Activated T-cell treated with anti-CD3 and anti-CD28 coated beads, Interleukin-2, amount 50 U/mL, for 24 hours (primary cell): ENCODE measurements at places on chromosomes 13 and 19.

- no peak for DNase-seq
Measured at GRCh38 chr19:30856786-30857185, 484.6 kb downstream of the ZNF536 start.

DNA sequence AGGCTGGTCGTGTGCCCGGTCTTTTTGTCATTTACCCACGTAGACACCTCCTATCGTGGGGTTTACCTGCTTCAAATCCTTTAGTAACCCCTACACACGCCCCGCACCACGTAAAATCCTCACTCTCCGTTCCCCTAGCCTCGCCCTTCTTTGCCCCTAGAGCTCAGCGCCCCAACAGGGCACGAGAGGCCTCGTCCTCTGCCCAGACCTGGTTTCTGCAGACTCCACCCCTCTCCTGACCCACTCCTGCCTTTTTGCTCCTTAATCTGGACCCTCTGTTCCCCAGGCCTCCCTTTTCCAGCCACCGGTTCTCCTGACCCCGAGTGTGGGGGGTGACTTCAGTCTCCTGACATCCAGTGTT is 412 bp downstream of the ZNF528 start:
- no peak for DNase-seq

- no peak for DNase-seq
Measured at GRCh38 chr19:1015782-1016646, 4.9 kb downstream of the TMEM259 start.

DNA sequence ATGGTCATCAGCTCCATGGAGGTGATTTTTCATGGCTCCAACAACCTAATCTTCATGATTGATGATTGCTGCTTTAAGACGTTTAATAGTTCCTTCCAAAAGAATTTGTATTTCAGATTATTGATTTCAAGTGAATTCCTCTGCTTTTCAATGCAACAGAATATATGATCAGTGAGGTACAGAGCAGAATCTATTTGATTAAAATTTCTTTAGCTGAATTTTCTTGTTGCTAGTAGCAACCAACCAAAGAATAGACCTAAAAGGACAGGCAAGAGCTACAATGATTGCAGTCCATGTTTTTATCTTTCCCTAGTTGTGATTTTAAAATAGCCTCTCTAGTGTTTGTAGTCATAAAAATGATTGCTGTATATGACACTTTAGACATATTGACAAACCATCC is 76.8 kb upstream of the SCEL start:
- DNase-seq = no peak

DNA sequence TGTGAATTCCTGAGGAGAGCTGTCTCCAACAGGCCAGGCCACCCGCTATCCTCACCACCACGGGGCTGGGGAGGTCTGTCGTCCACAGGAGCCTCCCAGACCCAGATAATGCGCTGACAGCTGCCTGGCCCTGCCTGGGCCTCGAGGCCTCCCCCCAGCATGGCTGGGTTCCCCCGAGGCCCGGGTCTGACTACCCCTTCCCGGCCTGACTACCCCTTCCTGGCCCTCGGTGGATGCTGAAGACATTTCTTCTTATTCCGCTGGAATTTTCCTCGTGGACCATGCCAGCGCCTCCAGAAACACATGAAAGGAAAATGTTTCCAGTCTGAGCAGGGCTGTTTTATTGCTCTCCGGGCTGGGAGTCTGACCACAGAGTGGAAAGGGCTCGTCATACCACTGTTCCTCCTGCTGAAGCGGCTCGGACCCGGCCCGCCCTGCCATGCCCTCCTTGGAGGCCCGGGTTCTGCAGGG is 16.8 kb upstream of the COMP start:
- DNase-seq = no peak

DNA sequence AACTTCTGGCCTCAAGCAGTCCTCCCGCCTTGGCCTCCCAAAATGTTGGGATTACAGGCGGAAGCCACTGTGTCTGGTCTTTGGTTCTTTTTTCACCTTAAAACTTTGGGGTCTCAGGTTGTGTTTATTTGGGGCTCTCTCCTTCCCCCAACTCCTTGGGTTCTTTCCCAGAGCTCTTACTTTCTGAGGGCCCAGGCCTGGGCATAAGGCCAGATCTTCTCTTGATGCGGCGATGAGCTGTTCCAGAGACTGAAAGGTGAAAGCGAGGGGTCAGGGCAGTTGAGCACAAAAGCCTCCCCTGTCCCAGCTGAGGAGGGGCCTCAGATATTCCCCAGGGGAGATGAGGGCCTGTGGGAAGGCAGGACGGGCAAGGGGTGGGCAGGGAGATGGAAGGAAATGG is 7.1 kb downstream of the POLR1G start:
- no peak for DNase-seq

- peak; percentile 30 for DNase-seq
Measured at GRCh38 chr19:22545751-22546150, 88.4 kb upstream of the ZNF492 start.

GRCh38 chr19:1366296-1366695 is 17.4 kb upstream of the NDUFS7 start:
- no peak for DNase-seq

GRCh38 chr13:48380581-48380980 is 32.3 kb downstream of the LPAR6 start:
- no peak for DNase-seq

DNA sequence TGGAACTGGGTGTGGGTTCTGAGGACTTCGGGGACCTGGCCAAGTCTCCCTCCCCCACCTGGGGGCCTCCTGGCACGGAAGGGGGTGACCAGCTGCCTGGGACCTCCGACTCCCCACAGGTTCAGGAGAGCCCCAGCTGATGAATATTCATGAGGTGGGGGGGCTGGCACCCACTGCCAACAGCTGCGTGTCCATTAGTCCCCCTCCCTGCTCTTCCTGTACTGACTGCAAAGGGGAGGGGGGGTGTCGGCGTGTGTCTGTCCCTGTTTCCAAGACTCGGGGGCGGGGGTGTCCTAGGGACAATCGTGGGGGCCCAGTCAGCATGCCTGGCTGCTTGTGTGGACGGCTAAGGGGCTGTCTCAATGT is 10.6 kb upstream of the NFIX start:
- no peak for DNase-seq

- no peak for DNase-seq
Measured at GRCh38 chr19:4691373-4691772, 21.2 kb upstream of the MYDGF start.

GRCh38 chr19:5094768-5095567 is 126.1 kb downstream of the KDM4B start:
- no peak for DNase-seq

DNA sequence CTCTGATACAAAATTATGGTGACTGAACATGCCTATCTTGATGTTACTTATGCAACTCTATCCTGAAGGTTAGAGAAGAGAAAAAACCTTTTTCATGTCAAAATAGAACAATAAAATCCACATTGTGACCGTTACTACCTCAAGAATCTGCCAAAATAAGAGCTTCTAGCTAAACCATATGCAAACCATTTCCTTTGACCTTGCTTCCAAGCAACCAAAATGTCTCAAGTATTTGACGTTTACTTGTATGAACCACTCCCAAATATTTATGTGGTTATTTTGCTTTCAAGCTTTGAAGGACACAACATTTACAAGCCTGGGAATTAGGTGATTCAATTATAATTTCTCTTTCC is 13.9 kb downstream of the FOXO1 start:
- DNase-seq = no peak

DNA sequence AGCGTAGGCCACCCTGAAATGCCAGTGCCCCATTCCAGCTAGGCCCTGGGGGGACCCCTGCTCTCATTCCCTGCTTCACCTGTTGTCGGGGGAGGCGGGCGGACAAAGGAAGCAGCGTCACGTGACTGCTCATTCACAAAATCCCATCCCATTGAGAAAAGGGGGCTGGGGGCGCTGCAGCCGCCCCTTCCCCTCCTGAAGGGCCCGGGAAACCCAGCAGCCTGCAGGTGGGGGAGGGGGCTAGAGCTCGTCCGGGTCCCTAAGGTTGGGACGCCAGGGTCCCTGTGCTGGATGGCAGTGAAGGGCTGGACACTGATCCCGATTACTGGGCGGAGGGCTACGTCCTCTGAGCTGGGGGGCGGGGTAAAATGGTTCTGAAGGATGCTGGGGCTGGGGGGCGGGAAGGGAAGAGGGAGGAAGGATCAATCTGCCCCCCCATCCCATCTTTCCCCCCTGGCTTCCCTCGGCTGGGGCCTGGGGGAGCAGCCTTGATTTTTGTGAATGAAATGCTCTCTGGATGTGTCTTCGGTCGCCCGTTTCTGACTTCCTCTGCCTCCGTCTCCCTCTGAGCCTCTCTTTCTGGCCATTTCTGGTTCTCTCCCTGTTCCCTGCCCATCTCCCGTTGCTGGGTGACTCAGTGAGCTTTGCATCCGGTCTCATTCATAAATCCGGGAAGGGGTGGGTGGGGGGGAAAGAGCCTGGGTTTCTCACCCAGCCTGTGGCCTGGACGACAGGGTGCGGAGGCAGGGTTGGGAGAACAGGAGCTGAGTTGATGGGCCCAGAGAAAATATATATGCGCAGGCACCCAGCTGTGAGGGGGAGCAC is 816 bp downstream of the SPRED3 start:
- no peak for DNase-seq

GRCh38 chr19:18385675-18386542 is at the start of gene GDF15:
Gene GDF15 (plus strand): TSS chr19:18386158. CDS start chr19:18386190, 32 bp downstream.
- peak; percentile 48 for DNase-seq

- no peak for DNase-seq
Measured at GRCh38 chr13:94660695-94661326, 51.5 kb downstream of the SOX21 start.

- peak; percentile 68 for DNase-seq
Measured at GRCh38 chr19:679418-680286, 3.5 kb downstream of the FSTL3 start.

DNA sequence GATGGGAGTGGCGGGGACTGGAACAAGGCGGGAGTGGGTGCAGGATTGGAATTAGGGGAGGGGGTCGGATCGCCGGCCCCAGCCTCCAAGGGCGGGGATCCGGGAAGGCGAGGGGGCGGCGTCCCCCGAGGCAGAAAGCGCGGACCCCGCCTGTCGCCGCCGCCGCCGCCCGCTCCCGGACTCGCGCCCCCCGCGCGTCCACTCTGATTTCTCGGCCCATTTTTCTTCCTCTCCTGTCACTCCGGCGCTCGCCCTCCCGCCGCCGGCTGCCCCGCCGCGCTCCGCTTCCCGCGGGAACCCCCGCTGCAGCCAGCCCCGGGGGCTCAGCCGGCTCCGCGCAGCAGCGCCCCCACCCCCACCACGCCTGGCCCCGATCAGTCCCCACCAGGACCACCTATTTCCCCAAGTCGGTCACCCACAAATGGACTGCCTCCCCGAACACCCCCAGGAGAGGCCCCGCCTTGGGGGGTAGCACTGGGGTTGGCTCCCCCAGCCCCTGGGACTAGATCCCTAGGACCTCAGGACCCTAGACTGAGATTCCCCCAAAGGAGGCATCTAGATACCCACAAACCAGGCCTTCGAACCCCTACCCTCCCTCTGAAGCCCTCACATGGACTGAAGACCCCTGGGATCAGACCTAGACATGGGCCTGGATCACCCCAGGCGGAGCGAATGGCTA is 12.6 kb upstream of the ERFL start:
- DNase-seq = no peak

DNA sequence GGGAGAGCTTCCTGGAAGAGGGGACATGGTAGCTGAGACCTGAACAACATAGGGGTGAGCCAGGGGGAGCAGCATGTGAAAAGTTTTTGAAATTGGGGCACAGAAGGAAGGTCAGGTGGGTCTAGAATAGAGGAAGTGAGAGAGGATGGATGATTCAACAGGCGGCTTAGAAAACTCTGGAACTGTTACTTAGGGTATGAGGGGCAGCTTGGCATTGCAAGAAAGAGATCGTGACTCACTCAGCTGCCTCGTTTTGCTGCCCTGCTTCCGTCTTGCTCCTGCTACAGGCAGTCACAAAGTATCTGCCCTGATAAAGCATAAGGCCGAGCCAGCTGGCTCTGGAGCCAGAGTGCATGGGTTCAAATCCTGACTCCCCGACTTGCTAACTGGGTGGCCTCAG is 1.3 kb upstream of the CEACAM20 start:
- no peak for DNase-seq

DNA sequence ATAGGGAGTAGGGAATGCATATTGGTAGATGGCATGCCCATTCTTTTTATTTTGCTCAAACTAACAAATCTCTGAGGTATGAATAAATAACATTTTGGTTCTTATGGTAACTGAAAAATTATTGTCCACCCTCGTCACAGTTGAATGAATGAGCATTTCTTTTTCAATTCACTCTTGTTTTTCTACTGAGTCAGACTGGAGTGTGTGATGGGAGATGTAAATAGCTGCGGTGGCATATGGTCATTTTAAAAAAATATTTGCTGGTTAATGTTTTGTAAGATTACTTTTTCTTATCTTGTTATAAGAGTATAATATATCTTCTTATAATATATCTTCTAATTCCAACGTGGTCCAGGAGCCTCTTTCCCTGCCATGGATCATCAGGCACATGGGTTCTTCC is 586.5 kb downstream of the SLITRK5 start:
- no peak for DNase-seq

- DNase-seq = no peak
Measured at GRCh38 chr19:31254180-31254551, 95.1 kb downstream of the TSHZ3 start.

DNA sequence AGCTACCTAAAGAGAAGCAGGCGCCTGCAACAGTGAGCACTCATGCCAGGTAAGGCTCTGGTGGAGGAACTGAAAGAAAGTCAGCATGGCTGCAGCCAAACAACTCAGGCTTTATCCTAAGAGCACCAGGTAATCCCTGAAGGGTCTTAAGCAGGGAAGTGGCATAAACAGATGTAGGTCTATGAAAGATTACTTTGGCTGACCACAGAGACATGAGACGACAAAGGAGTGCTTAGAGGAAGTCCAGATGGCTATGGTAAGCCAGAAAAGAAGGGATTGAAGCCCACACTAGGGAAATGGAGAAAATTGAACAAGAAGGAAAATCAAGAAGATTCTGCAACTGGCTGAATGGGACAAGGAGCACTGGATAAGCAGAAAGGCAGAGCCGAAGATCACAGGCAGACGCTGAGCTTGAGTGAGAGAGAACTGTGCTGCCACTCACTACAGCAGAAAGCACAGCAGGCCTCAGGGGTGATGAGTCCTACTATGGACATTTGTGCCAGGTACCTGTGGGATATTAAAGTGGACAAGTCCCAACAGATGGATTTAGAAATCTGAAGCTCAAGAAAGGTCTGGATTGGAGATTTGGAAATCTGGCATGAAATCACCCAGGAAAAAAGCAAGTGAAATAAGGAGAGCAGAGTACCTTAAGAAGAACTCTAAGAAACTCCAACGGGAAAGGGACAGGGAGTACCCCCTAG is 4.2 kb downstream of the RCBTB1 start:
- no peak for DNase-seq

- peak; percentile 65 for DNase-seq
Measured at GRCh38 chr19:46840498-46840942, 10.1 kb downstream of the AP2S1 start.

DNA sequence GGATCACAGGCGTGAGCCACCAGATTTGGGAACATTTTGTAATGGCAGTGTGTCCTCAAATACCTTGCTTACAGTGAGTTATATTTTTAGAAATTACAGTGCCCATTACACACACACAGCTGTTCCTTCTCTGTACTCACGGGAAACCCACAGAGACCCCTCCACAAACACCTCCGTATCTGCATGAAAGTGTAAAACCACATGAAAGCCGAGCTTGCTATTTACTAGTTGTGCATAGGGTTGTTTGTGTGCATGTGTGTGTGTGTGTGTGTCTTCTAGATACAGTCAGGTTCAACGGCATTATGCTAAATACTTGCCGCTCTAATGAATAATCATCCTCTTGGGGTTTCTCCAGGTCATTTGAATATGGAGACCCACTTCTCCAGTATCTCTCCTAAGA is 22.3 kb upstream of the LILRA2 start:
- DNase-seq = no peak
